ENCODE measurements at places on chromosomes 16 and 17.

DNA sequence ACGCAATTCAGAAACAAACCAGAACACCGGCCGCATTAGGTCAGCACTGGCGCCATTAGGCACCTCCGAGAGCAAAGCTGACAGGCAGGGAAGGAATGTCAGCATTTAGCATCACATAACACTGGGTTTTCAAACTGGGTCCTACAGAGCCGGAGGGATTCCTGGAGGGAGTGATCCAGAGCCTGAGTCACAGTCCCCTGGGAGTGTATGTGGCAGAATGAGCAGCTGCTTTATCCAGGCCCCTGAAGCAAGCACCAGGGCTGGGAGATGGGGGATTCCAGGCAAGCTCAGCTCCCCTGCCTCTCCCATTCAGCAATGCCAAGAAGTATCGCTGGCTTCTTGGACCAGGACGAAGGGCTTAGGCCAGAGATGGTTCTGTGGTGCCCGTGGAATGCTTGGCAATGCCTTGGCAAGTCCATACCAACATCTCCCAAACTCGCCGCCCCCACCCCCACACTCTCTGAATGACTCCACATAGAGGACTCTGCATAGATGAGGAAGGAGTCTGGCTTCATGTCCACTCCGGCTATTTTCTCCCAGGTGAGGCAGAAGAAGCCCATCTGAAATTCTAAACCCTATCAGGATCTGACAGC, 20.4 kb downstream of the GAS7 start:
- DNase-seq = no peak

- DNase-seq = no peak
Observed at GRCh38 chr17:29839656-29840055, 90.4 kb downstream of the SSH2 start.

DNA sequence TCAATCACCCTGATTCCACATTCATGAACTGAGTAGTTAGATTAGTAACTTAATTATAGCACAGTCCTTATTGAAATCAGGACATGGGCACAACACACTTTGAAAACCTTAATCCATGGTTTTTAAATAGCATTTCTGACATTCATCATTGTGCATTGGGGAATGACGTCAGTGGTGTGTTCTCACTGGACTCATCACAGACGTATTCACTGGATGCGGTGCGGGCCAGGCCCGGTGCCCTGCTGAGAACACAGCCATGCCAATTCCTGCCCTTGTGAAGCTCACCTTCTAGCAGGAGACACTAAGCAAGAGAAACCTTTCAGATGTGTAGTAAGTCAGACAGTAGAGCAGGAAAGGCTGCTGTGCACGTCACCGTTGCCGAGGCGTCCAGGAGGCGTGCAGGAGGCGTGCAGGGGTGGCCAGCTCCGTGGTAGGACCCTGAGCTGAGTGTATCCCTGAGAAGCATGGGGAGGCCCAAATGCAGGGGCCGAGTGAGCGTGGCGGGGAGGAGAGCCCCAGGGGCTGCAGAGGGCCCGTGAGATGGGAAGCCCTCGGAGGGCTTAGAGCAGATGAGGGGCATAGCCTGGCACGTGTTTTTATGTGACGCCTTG, 12.9 kb downstream of the BANP start:
- DNase-seq = no peak

DNA sequence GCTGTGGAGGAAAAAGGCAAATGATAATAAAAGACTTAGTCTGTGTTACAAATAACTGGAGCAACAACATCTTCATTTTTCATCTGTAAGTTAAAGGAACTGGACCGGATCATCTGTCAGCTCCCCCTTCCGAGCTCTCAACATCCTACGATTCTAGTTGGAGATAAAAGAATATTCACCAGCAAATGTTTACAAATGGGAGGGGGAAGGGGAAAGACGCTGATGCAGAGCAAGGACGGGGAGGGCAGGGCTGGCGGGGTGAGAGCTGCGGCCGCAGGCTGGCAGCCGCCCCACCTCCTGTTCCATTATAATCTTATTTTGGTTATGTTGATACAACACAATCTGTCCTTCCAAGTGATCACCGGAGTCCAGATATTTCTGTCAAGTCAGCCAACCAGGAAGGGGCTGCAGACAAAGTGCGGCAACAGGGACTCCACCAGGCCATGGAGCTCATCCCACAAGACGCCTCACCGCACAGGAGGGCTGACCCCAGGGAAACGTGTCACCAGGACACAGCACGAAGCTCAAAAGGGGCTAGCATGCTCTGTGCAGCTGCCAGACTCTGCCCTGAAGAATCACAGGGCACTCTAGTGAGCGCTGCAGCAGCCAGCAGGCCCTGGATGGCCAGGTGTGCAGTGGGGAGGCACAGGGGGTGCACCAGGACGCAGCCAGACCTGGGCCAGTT, 19.7 kb downstream of the FBXO31 start:
- DNase-seq = no peak

- no peak for DNase-seq
Observed at GRCh38 chr17:4204190-4204589, 59.6 kb downstream of the ANKFY1 start.

- DNase-seq = no peak
Observed at GRCh38 chr17:17506893-17507464, 10.8 kb upstream of the RASD1 start.

DNA sequence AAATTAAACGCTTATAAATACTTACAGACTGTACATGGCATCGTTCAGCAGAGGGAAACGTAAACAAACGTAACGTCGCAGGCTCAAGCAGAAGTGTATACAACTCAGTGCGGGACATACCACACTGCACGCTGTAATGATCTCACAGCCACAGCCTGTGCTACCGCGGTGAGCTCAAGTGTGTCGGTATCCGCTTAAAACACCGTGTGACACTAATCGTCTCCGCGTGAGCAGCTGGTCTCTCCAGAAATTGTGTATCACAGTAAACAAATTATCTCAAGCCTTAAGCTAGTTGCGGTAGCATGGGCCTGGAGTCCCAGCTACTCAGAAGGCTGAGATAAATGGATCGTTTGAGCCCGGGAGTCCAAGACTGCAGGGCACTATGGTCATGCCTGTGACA, 115.3 kb downstream of the ANKRD11 start:
- no peak for DNase-seq

- peak; percentile 82 for DNase-seq
Observed at GRCh38 chr16:27377666-27378485, 24.1 kb upstream of the IL21R start.

DNA sequence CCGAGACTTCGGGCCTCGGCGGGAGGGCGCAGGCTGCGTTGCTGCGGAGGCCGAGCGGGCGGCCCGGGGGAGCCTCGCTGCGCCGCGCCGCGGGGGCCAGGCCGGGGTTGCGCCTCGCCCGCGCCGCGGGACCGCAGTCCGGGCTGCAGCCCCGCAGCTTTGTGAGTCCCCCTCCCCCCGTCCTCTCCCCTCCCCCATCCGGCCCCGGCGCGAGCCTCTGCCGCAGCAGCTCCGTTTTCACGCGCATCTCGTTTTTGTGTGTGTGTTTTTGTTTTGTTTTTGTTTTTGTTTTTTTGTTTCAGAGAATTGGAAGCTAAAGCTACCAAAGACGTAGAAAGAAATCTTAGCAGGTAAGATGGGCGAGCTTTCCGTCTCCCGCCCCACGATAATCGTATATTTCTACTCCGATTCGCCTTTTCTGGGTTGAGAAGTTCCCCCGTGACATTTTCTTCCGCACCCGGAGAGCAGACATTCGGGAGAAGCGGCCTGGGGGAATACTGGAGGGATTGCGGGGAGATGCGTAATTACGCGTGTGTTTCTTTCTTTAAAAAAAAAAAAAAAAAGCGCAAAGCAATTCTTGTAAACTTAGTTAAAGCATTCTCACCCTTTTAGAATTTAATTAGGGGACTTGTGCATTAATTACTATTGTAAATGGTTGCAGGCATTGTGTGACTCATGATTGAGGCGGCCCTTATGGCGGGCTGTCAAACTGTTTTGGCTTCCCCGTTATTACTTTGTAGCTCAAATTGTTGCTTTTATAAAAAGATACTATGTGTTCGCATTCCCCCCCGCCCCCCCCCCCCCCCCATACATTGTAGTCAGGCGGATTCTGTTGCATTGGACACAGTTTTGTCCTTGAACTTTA, 732 bp downstream of the TNRC6A start:
- DNase-seq = no peak

- DNase-seq = no peak
Observed at GRCh38 chr17:49848019-49848473, at the start of gene TAC4. Gene TAC4 (minus strand): TSS chr17:49848069. CDS start chr17:49848017, 52 bp downstream.

DNA sequence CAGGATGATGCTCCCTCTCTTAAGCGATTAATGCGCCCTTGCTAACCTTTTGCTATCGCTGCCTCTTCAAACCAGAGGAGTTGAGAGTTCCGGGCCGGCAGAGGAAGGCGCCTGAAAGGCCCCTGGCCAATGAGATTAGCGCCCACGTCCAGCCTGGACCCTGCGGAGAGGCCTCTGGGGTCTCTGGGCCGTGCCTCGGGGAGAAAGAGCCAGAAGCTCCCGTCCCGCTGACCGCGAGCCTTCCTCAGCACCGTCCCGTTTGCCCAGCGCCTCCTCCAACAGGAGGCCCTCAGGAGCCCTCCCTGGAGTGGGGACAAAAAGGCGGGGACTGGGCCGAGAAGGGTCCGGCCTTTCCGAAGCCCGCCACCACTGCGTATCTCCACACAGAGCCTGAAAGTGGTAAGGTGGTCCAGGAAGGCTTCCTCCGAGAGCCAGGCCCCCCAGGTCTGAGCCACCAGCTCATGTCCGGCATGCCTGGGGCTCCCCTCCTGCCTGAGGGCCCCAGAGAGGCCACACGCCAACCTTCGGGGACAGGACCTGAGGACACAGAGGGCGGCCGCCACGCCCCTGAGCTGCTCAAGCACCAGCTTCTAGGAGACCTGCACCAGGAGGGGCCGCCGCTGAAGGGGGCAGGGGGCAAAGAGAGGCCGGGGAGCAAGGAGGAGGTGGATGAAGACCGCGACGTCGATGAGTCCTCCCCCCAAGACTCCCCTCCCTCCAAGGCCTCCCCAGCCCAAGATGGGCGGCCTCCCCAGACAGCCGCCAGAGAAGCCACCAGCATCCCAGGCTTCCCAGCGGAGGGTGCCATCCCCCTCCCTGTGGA, 16.0 kb upstream of the STH start:
- no peak for DNase-seq

DNA sequence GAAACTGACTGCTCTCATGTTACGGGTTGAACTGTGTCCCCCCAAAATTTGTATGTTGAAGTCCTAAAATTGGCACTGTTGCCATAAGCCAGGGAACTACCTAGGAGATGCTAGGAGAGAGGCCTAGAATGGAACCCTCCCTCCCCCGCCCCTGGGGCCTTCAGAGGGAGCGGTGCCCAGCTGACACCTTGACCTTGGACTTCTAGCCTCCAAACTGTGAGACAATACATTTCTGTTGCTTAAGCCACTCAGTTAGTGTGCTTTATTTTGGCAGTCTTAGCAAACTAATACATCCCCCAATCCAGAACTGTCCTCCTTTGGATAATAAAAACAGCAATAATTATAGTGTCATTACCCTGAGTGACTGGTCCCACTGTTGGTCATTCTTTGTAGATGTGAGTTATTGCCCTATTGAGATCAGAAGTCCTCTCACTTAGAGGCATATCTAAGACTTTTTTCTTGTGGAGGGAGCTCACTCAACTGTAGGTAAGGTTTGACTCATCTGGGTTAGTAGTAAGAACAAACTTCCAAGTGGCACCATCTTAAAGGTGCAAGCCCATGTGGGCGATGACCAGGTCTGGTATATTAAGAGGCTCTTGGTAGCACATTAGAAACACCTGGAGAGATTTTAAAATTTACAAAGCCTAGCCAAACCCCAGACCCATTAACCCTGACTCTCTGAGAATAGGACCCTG, 93.0 kb upstream of the HLF start:
- no peak for DNase-seq

DNA sequence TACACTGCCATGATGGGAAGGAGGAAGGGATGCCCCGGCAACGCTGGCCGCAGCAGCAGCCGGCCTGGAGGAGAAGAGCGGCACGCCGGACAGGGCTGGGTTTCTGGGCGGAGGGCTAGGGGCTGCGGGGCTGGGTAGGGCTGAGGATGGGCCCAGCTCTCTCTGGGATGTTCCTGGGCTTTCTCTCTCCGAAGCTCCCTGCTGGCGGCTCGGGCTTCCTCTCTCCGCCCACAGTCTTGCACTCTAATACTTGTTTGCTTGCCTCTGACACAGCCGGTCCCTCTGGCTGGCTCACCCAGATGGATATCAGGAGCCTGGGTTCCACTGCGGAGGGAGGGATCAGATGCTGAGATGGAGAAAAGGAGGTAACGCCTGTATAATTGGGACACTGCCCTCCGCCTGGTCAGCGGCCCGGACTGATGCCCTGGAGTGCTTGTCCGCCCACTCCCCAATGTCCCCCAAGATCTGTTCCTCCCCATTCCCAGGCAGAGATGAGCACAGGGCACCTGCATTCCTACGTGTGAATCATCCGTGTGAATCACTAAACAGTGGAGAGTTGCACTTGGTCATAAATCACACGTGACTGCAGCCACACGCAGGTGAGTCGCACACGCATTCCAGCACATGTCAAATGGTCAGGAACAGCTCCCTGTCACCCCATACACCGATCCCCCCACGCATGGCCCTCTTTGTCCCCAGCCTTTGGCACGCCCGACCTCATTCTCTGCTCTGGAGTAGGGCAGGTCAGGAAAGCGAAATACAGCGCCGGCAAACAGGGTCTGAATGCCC, at the start of gene ALOXE3:
ALOXE3 (minus strand) TSS at position 535 of the 789 bp plus-strand sequence; CDS start at position 11, 524 bp downstream.
- DNase-seq = no peak

- no peak for DNase-seq
Observed at GRCh38 chr16:79721270-79721669, 120.7 kb upstream of the MAF start.

GRCh38 chr16:75226550-75227360, 8.0 kb downstream of the CTRB1 start:
- no peak for DNase-seq

DNA sequence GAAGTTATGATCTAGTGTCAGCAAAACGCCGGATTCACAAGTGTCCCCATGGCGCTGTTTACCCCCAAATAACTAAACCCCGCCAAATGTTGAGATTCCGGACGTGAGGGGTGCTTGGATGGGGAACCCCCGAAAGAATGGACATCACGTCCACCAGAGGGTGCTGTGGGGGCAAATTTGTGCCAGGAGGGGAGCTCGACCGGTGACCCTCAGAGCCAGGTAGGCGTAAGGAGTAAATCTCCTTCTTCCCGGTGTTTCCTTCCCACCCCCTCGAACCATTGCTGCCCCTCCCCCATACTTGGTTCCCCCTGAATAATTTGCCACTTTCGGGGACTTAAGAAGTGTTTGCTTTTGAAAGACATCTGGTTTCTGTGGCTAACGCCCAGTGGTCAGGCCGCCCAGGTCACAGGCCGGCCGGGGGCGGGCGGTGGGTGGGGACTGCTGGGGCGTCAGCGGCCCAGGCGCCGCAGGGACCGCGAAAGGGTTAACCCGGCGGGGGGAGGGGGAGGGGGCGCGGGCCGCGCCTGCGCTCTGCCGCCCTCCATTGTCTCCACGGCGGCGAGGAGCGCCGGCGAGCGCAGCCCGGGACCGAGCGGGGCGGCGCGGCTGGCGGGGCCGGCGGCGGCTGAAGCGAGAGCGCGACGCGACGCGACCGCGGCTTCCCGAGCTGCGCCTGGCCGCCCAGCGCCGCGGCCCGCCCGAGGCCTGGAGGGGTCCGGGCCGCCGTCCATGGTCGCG, at the start of gene ZNRF1:
ZNRF1 (plus strand) TSS at position 544 of the 738 bp plus-strand sequence. CDS start 648 bp downstream, outside the sequence.
- DNase-seq = peak; percentile 63

All from GM12864 (cell line).